KG1 (cell line): ENCODE measurements at places on chromosomes 16 and 17.

DNA sequence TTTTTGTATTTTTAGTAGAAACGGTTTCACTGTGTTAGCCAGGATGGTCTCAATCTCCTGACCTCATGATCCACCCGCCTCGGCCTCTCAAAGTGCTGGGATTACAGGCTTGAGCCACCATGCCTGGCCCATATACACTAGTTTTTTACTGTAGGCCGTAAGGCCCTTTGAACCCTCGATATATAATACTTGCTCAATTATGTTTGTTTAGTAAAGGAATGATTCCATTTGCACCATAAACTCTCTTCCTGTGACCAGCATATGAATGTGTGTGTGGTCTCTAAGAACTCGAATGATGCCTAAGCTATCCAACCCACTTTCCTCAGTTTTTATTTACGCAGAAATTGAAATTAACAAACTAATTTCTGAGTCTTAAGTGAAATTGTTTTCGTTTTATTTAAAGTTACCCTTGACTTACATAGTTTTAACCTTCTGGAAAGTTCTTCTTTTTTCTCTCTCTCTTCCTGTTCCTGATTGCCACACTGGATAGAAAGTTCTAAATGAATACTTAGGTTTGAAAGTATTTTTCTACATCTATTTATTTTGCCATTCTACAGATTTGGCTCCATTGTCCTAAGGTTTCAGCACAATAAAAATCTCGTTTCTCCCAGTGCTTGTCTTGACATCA, 37.9 kb downstream of the PIGL start:
- no peak for DNase-seq

DNA sequence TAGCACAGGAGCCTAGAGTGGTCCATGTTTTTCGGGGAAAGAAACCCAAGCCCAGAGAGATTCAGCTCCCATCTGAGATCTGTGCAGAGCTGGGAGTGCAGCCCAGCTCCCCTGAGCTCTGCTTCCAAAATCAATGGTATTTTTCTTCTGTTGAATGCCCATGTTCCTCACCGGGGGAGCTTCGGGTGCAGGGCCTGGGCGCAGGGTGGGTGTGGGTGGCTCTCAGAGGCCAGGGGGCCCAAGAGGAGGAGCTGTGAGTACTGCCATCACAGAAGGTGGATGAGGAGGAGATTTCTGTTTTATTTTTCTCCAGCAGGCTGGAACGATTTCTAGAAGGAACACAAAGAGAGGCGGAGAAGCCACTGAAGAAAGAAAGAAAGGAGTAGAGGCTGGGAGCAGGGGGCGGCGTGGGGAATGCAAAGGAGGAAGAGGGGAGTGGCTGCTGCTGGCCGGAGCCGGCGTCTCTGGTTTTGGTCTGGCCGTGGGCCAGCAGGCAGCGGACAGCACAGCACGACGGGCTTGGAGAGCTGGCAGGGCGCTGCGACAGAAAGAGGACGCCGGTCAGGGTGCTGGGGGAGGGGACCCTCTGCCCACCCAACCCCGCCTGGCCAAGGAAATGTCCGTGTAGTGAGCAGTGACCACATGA, 76.2 kb upstream of the KSR1 start:
- DNase-seq = no peak

GRCh38 chr16:4882000-4882632, 34.8 kb downstream of the UBN1 start:
- no peak for DNase-seq

DNA sequence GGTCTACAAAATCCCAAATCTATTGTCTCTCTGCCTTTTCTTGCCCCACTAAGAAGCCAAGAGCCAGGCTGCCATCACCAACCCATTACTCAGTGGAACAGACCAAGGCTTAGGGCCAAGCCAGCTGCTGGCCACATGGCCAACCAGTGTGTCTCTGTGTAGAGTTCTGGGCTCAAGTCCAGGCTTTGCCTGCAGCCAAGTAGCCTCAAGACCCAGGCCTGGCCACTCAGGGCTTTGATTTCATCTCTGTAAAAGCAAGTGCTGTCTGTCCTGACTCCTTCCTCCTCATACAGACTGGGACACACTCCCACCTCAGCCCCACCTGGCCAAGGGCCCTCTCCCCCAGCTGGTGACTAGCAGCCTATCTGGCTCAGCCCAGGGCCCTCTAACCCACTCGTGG, 14.6 kb downstream of the SREBF1 start:
- no peak for DNase-seq

- no peak for DNase-seq
These were observed 210.0 kb downstream of the BCAS3 start for GRCh38 chr17:60887614-60888028.

GRCh38 chr17:4136373-4136772, 6.5 kb downstream of the ZZEF1 start:
- no peak for DNase-seq

DNA sequence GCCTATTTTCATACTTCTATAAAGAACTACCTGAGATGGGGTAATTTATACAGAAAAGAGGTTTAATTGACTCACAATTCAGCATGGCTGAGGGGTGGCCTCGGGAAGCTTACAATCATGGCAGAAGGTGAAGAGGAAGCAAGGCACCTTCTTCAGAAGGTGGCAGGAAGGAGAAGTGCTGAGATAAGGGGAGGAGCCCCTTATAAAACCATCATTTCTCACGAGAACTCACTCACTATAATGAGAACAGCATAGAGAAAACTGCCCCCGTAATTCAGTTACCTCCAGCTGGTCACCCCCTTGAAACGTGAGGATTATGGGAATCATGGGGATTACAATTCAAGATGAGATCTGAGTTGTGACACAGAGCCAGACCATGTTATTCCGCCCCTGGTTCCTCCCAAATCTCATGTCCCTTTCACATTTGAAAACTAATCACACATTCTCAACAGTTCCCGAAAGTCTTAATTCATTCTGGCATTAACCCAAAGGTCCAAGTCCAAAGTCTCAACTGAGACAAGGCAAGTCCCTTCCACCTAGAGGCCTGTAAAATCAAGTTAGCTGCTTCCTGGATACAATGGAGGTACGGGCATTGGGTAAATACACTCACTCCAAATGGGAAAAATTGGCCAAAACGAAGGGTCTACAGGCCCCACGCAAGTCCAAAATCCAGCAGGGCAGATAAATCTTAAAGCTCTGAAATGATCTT, 237.7 kb downstream of the CDH13 start:
- no peak for DNase-seq

DNA sequence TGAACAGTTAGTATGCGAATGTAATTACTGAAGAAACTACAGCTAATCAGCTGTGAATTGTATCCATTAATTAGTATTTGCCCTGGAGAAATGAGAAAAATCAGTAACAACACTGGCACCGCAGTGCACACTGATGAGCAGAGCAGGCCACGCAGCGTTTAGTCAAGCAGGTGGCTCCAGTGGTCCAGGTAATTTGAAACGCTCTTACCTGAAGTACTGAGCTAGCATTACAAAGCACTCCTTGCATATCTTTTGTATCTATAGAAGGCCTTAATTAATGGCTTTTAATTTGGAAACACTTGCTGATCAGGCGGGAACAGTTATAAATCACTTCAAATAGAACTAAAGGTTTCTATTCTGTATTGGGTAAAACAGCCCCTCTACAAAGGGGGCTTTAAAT, 76.4 kb downstream of the TOX3 start:
- DNase-seq = no peak

GRCh38 chr17:63700528-63701455, 867 bp upstream of the LIMD2 start:
- no peak for DNase-seq

DNA sequence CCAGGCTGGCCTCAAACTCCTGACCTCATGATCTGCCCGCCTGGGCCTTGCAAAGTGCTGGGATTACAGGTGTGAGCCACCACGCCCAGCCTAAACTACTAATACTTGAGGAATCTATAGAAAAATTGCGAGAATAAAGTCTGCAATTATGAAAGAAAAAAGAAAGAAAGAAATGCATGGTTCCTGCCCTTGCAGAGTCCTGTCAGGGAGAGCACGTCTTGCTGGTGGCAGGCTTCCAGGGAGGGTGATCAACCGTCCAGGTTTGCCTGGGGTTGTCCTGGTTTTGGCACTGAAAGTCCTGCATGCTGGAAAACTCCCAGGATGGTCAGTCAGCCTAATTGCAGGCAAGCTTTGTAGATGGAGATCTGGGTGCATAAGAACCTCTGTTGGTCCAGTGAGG, 21.5 kb upstream of the KIFC3 start:
- DNase-seq = no peak

- DNase-seq = peak; percentile 52
These were observed at the start of gene TRAF4 for GRCh38 chr17:28743243-28744103. Gene TRAF4 (plus strand): TSS chr17:28744011. CDS start chr17:28744113, 102 bp downstream.

- no peak for DNase-seq
These were observed 11.0 kb upstream of the KRT17 start for GRCh38 chr17:41635121-41636097.

- no peak for DNase-seq
These were observed 11.5 kb upstream of the PRSS54 start for GRCh38 chr16:58306327-58306726.

GRCh38 chr16:47732523-47733111, 271.5 kb downstream of the PHKB start:
- DNase-seq = no peak

DNA sequence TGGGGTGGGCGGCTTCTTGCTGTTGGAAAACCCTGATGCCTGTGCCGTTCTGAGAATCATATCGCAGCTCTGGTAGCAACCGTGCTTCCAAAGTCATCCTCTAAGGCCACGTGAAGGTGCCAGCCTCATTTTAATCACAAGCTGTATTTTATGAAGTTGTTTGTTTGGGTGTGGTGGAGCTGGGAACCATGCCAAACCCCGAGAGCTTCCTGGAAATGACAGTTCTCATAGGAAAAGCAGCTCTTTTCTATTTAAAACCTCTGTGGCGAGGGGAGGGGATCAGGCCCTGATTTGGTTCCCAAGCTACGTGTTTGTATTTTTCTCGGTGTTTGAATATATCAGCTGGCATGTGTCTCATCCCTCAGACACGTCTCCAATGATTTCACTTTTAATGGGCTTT, 21.7 kb downstream of the KNOP1 start:
- DNase-seq = no peak

DNA sequence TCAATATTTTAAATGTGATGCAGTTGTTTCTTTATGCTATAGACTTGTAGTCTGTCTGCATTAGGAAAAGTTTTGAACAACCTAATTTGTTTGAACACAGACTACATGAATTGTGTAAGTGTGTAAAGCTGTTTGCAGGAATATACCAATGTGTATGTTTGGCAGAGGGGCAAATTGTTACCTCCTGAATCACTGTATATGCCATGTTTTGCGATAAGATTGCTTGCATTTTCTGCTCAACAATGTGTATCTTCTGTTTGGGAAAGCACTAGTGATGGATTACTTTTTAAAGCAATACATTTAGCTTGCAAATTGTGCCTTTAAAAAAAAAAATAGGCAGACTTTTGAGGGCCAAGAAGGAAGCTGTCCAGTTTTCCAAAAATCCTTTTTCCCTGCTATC, 14.6 kb downstream of the RBBP6 start:
- no peak for DNase-seq

- DNase-seq = no peak
These were observed 54.8 kb downstream of the RAP1GAP2 start for GRCh38 chr17:2850991-2851390.

- DNase-seq = no peak
These were observed 9.6 kb upstream of the OR2C1 start for GRCh38 chr16:3346041-3346440.

GRCh38 chr17:1203111-1203966, 23.6 kb upstream of the ABR start:
- DNase-seq = no peak

- no peak for DNase-seq
These were observed 5.9 kb upstream of the UBE2O start for GRCh38 chr17:76458580-76459490.

GRCh38 chr17:49776551-49777300, 11.8 kb upstream of the KAT7 start:
- DNase-seq = no peak

DNA sequence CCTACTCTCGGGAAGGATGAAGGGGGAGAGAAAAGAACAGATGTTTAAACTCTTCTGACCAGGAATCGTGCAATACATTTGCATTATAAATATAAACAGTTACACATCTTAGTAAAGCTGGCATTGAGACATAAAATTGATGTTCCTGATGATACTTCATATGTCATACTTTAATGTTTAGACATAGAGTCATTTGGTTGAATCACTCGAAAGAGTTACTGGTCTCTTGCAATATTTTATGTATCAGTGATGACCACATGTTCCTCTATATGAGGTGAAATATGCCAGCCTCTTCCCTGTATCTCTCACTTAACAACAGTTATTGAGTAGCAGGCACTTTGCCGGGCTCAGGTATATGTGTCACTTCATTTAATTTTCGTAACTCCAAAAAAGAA, 49.7 kb upstream of the PMFBP1 start:
- DNase-seq = no peak

- DNase-seq = no peak
These were observed 2.1 kb downstream of the ST6GALNAC1 start for GRCh38 chr17:76641501-76641900.
